Activated CD4-positive, alpha-beta T cell treated with anti-CD3 and anti-CD28 coated beads, Interleukin-2, amount 10 ng/mL, durations not matched to agents 24 days and 14 days (primary cell): ENCODE measurements at places on chromosomes 12 and 14.

DNA sequence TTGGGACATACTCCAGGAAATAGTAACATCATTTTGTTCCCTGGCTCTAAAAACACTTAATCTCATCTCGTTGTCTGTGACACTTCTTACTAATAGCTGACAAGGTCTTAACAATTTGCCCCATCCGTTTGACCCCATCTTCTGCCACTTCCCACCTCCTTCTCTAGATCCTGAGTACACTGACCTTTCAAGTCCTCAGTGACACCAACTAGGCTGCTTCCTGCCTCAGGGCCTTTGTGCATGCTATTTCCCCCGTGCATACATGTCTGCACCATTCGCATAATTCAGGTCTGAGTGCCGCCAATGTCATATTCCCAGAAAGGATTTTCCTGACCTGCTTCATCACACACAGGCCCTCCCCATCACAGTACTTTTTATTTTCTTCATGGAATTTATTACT is 70.6 kb upstream of the CCND2 start:
- peak; percentile 43 for DNase-seq

DNA sequence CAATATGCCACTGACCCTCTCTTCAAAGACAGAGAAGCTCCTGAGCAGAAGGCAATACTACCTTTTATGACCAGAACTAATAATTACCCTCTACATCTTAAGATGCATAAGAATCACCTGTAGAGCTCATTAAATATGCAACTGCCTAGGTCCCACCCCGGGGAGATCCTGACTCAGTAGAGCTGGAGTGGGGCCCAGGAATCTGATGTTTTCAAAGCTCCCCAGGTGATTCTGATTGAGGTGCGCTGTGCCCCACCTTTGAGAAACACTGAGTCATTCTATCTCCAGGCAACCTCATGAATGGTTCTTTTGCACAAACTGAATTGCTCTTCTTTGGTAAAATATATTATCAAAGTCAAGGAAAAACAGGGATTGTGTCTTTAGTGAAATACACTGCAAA is 149.3 kb upstream of the BMP4 start:
- no peak for DNase-seq

DNA sequence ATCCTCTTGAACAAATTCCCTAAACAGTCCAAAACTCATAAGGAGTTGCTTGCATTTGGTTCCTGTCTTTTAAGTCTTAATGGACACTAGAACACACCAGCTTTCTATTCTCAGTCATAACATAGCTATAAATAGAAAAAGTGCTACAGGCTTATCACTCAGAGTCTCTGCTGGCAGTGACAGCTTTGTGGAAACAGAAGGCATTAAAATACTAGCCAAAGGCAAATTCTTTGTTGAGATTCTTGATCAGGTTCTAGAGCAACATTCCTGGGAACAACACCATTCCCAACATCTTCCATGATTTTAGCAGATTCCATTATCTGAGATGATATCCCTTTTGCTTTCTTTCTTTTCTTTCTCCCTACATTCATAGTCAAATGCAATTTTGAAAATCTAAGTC is 207.7 kb upstream of the PLEKHG7 start:
- no peak for DNase-seq

GRCh38 chr12:113003636-113004035 is 25.3 kb downstream of the OAS2 start:
- DNase-seq = no peak

GRCh38 chr12:50926415-50926814 is 25.9 kb upstream of the HIGD1C start:
- no peak for DNase-seq

GRCh38 chr12:1800401-1801302 is 19.7 kb upstream of the LRTM2 start:
- peak; percentile 74 for DNase-seq
